A549 treated with GW870086 at 1 μM for 4 hours (cell line): ENCODE measurements at places on chromosomes 6 and 20. TPM values are rescaled to one million over a fixed set of nuclear protein-coding genes. Genes with fewer than 3 reads are reported as not detected.

OR12D3 gene
- not detected in 5 replicates for total RNA-seq

MLIP gene
- total RNA-seq, result 0.13 TPM in 1 of 5 replicates, not detected in the others

ZNF334 gene
- total RNA-seq, result not detected in 5 replicates

CD24 gene
- 209 to 347 TPM (median 299 TPM) in 5 replicates for total RNA-seq

BPIFB1 gene
- total RNA-seq, result 0.08 to 0.10 TPM in 2 of 5 replicates, not detected in the others

IRF4 gene
- 0.19 to 0.65 TPM (median 0.21 TPM) in 5 replicates for total RNA-seq

C20orf96 gene
- 10.3 to 11.9 TPM (median 11.8 TPM) in 5 replicates for total RNA-seq

EYA2 gene
- 1.7 to 2.7 TPM (median 2.4 TPM) in 5 replicates for total RNA-seq

C6orf52 gene
- total RNA-seq, result 1.7 to 2.1 TPM (median 2.1 TPM) in 5 replicates

IL20RA gene
- total RNA-seq, result 0.03 to 0.06 TPM in 2 of 5 replicates, not detected in the others

FOXQ1 gene
- 3.9 to 6.7 TPM (median 5.8 TPM) in 5 replicates for total RNA-seq

THEMIS gene
- total RNA-seq, result not detected in 5 replicates

RIPOR3 gene
- 0.08 TPM in 1 of 5 replicates, not detected in the others for total RNA-seq

KHDC1L gene
- 0.36 to 0.51 TPM (median 0.42 TPM) in 4 of 5 replicates, not detected in the other for total RNA-seq

WFDC10B gene
- total RNA-seq, result not detected in 5 replicates

CDH22 gene
- total RNA-seq, result 0.03 to 0.05 TPM in 2 of 5 replicates, not detected in the others

TRIM10 gene
- total RNA-seq, result not detected in 5 replicates

PNRC1 gene
- total RNA-seq, result 33.2 to 49.5 TPM (median 42.6 TPM) in 5 replicates

SNAI1 gene
- 9.0 to 15.2 TPM (median 13.5 TPM) in 5 replicates for total RNA-seq

TNNC2 gene
- 0.28 TPM in 2 of 5 replicates, not detected in the others for total RNA-seq

TREM1 gene
- total RNA-seq, result 0.22 to 0.48 TPM (median 0.32 TPM) in 4 of 5 replicates, not detected in the other
